CD4-positive, CD25-positive, alpha-beta regulatory T cell (primary cell): ENCODE measurements at places on chromosomes 1 and 21. TPM values are rescaled to one million over a fixed set of nuclear protein-coding genes. Genes with fewer than 3 reads are reported as not detected.

- no peak for DNase-seq
Measured at GRCh38 chr21:41360072-41360821, 1.6 kb upstream of the MX2 start.

GRCh38 chr21:41836166-41837015 is 42.8 kb downstream of the PRDM15 start:
- DNase-seq = no peak

DNA sequence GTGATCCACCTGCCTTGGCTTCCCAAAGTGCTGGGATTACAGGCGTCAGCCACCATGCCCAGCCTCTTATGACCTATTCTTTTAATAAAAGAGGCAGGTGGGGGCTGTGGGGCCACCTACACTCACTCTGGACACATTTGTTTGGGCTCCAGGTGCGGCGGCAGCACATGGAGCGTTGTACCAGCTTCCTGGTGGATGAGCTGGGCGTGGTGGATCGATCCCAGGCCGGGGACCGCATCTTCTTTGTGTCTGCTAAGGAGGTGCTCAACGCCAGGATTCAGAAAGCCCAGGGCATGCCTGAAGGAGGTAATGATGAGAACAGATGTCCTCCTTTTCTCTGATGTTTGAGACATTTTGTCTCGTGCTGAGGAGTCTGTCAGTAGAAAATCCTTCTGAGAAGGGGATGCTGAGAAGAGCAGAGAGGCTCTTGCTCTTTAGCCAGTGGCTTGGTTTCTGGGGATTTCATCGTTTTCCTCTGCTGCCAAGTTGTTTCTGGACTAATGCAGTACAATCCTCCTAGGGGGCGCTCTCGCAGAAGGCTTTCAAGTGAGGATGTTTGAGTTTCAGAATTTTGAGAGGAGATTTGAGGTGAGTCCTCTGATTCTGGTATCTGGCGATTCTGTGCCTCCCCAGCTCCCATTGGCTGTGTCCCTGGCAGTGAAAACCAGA is 17.9 kb upstream of the MIIP start:
- no peak for DNase-seq

DNA sequence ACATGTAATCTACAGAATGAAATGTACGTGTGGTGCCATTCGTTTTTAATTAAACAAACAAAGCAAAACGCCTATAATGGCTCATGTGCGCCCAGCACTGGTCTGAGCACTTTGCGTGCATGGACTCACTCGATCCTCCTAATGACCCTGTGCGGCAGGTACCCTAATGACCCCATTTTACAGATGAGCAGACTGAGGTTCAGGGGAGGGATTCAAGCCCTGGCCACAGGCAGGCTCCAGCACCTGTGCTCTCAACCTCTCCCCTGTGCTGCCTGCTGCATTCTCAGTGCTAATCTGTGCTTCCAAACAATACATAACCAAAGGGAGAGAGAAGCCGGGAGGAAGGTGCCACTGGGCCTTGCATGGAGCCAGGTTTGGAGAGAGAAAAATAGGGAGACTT is 124.2 kb upstream of the ZBTB40 start:
- DNase-seq = no peak

BMP8A gene
- polyA plus RNA-seq = not detected
